ENCODE measurements at places on chromosomes 16 and 17. TPM values are rescaled to one million over a fixed set of nuclear protein-coding genes. Genes with fewer than 3 reads are reported as not detected.

Gene OTOP2
- total RNA-seq, result not detected

Gene QPRT
- total RNA-seq, result not detected

Gene TRIM25
- total RNA-seq, result 178 TPM

Gene TNFRSF13B
- total RNA-seq, result not detected

GRCh38 chr17:37361543-37361942, 14.2 kb upstream of the C17orf78 start:
- no peaks in the 10 kb centered on the region for H3K27me3 ChIP-seq
- peak overlapping the region; percentile 49 for H3K4me3 ChIP-seq

DNA sequence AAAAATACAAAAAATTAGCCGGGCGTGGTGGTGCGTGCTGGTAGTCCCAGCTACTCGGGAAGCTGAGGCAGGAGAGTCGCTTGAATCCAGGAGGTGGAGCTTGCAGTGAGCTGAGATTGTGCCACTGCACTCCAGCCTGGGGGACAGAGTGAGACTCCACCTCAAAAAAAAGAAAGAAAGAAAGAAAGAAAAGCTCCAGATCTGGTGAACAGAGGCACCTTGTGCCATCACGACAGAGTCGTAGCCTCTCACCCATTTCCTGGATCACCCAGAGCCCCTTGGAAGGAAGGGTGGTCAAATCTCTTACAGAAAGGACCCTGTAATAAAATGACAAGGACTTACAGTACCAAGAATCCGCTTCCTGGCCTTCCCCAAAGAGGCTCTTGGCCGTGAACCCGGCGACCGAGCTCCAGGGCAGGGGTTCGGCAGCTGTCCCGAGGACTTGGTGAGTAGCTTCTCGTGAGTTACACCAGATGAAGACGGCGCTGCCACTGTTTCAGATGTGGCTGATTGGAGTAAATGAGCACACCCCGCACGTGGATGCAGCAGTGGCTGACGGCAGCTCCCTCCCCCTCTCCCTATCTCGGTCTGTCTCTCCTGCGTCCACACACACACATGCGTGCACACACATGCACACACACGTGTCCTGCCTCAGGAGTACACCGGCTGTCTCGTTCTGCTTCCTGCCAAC, 13.5 kb downstream of the LGALS3BP start:
- no peak overlapping the region for H3K27ac ChIP-seq
- no peak for DNase-seq
- H3K36me3 ChIP-seq, result peaks cover 17% of the 10 kb centered on the region
- H3K4me3 ChIP-seq, result no peak overlapping the region
- H3K27me3 ChIP-seq, result no peaks in the 10 kb centered on the region

- H3K4me1 ChIP-seq, result no peaks in the 10 kb centered on the region
- no peaks in the 10 kb centered on the region for H3K27me3 ChIP-seq
- no peak for DNase-seq
- H3K4me3 ChIP-seq, result no peak overlapping the region
- H3K27ac ChIP-seq, result no peak overlapping the region
These were observed 175.4 kb downstream of the AATF start for GRCh38 chr17:37123941-37124820.

DNA sequence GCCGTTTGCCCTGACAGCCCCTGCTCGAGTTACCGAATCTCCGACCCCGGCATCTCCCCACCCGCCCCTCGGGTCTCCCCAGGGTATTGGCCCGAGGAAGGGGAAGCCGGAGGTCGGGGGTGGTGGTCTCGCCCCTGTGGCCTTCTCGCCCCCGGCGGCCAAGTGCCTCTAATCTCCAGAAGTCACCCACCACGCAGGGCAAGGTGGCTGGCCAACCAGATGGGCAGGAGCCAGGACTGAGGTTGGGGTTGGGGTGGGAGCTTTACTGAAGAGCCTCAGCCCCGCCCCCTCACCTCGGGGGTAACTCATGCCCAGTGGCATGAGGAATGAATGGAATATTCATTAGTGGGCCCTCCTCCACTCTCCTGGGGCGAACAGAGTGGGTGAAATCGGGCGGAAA, 637 bp downstream of the DHRS11 start:
- H3K4me1 ChIP-seq, result peaks cover 18% of the 10 kb centered on the region
- H3K27me3 ChIP-seq, result no peaks in the 10 kb centered on the region
- DNase-seq, result no peak
- peak overlapping the region; percentile 72 for H3K4me3 ChIP-seq
- H3K36me3 ChIP-seq, result peaks cover 36% of the 10 kb centered on the region

DNA sequence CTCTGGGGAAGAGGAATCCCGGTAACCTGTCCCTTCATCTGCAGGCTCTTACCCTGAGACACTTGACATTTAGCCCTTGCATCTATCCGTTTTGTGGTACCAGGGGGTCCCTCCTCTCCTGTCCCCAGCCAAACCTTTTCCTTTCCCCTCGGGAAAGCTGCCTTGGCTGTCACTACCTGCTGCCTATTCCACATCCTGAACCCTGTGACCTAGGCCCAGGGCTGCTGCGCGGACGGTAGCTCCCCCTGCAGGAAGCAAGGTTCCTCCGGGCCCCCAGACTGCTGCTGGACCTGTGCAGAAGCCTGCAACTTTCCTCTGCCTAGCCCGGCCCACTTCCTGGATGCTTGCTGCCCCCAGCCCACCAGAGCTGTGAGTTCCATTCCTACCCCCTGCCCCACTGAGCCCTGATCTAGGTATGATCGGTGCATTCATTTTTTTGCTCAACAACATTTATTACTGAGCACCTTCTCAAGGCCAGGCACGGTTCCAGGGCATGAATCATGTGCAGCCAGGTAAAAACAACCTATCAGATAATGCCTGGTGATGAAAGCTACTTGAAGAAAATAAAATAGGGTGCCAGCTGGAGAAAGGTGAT, 10.5 kb upstream of the ALDOA start:
- H3K36me3 ChIP-seq, result no peaks in the 10 kb centered on the region
- peaks cover 28% of the 10 kb centered on the region for H3K4me1 ChIP-seq
- DNase-seq, result peak; percentile 77

GRCh38 chr16:53743149-53743566, 39.2 kb downstream of the FTO start:
- H3K4me3 ChIP-seq, result no peak overlapping the region
- H3K4me1 ChIP-seq, result peaks cover 36% of the 10 kb centered on the region
- DNase-seq, result peak; percentile 66
- no peaks in the 10 kb centered on the region for H3K36me3 ChIP-seq
- no peaks in the 10 kb centered on the region for H3K27me3 ChIP-seq
- peak overlapping the region; percentile 33 for H3K27ac ChIP-seq

DNA sequence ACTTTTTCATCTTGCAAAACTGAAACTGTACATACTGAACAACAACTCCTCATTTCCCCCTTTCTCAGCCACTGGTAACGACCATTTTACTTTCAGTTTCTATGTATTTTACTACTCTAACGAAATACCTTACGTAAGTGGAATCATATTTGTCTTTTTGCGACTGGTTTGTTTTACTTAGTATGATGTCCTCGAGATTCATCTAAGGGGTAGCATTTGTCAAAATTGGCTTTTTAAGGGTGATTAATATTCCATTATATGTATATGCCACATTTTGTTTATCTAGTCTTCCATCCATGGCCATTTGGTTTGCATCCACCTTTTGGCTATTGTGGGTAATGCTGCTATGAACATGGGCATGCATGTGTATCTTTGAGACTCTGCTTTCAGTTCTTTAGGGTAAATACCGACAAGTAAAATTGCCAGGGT, 10.4 kb downstream of the KPNB1 start:
- H3K4me1 ChIP-seq, result peaks cover 16% of the 10 kb centered on the region
- peaks cover 98% of the 10 kb centered on the region for H3K36me3 ChIP-seq
- no peak overlapping the region for H3K4me3 ChIP-seq
- no peak overlapping the region for H3K27ac ChIP-seq

GRCh38 chr17:82180776-82181528, 31.7 kb downstream of the CCDC57 start:
- H3K4me1 ChIP-seq, result no peaks in the 10 kb centered on the region
- peaks cover 58% of the 10 kb centered on the region for H3K36me3 ChIP-seq
- DNase-seq, result no peak
- no peaks in the 10 kb centered on the region for H3K27me3 ChIP-seq
- no peak overlapping the region for H3K4me3 ChIP-seq
